Caco-2 (cell line): ENCODE measurements at places on chromosomes 16 and 17. TPM values are rescaled to one million over a fixed set of nuclear protein-coding genes. Genes with fewer than 3 reads are reported as not detected.

GRCh38 chr16:20385844-20386832 lies 18.4 kb downstream of the PDILT start:
- DNase-seq = peak; percentile 62

DNA sequence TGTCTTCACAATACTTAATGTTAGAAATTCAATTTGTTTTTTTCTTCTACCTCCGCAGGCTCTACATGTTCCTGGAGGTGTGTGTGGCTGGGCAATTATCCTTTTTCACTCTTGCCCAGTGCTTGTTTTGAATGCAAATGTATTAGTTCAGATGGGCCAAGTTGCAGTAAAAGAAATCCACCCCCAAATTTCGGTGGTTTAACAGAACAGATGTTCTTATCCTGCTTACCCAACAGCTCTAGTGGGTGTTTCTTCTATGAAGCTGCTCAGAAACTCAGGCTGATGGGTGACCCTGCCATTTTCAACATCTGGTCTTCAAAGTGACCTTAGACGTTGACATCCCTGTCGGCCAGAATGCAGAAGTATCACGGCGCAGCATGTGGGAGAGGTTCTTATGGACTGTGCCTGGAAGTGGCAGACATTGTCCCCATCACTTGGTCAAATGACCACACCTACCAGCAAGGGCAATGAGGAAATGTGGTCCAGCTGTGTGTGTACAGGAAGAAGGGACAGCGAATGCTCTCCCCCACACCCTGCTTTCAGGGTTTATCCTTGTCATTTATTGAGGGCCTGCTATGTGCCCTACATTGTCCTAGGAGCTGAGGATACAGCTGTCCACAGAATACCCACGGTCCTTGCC lies 157.3 kb downstream of the CDH13 start:
- DNase-seq = no peak

DNA sequence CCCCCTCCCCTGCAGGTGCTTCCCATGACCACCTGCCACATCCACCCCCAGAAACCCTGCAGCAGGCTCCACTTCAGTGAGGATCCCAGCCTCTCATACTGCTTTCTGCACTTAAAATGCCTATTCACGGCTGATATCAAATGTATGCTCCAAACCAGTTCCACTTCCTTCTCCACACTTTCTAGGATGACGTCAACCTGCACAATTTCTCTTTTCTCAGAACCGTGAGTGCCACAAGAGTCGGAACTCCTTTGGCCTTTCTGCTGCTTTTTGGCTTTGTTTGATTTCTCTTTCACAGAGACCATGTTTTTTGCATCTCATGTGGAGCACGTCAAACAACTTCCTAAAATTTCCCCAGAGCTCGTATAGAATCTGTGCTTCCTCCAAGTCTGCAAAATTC lies 378.8 kb upstream of the TNRC6C start:
- no peak for DNase-seq

DNA sequence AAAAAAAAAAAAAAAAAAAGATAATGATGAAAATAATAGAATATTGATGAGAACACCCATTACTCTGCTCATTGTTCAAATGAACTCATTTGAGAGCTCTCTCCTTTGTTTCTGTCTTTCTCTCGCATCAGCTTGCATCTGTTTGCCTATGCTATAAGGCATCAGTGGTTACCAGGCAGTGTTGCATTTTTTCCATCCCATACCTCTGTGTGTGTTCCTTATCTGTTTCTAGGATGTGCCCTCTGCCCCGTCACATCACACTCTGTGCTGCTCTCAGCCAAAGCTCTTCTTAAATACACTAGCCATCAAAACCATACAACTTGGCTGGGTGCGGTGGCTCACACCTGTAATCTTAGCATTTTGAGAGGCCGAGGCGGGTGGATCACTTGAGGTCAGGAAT lies 568.2 kb downstream of the WWOX start:
- no peak for DNase-seq

DNA sequence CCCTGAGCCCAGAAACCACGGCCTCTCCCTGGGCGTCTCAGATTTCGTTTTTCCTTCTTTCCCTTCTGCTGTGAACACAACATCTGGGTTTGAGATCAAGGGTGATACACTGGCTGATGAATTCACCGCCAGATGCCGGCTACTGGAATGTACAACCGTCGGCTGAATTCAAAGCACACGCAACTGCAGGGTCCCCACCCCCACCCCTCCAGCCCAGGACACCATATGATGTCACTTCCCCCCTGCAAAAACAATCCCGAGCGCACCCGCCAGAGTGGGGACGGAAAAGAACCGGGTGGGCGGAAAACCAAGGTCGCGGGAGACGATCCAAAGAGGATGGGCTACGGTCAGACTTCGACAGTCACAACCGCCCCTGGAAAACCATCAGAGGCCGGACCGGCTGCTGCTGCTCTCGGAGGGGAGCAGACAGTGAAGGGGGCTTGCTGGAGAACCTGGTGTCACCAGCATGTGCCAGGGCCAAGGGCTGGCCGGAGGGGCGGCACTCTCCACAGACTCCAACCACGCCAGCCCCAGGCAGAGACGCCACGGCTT lies 23.3 kb downstream of the CEP295NL start:
- DNase-seq = no peak

DNA sequence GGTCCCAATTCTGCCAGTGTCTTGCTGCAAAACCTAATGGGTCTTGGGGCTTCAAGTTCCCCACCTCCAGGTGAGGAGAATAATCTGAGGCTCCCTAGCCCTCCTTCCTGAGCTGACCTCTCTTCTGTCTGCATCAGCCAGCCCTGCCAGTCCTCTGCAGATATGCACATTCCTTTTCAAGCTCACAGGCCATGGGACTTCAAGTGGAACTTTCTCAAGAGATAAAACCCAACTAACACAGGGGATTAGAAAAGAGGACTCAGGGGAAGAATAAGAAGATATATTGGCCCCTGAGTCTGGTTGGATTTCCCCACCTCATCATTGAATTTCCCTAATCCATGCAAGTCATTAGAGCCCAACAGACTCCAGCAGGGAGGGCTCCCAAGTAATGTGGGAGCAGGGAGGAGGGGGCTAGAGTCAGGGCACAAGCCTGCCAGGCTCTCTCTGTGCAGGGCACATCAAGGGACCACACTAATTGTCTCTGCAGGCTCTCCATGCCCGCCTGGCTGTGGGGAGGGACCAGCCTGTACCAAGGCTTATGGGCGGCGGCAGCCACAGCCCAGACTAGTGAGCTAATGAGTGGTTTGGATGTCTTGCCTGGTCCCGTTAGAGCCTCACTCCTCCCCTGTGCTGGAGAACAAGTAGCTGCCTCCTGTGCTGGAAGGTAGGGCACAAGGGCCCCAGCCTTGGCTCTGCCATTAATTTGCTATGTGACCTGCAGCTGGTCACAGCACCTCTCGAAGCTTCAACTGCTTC lies 1.2 kb downstream of the KRT14 start:
- no peak for DNase-seq

- DNase-seq = no peak
Measured at GRCh38 chr17:15112846-15113617, 152.1 kb downstream of the PMP22 start.

GRCh38 chr16:53435066-53435688 lies 906 bp downstream of the RBL2 start:
- peak; percentile 88 for DNase-seq

GRCh38 chr17:32943647-32944191 lies 15.8 kb downstream of the TMEM98 start:
- DNase-seq = peak; percentile 86

DNA sequence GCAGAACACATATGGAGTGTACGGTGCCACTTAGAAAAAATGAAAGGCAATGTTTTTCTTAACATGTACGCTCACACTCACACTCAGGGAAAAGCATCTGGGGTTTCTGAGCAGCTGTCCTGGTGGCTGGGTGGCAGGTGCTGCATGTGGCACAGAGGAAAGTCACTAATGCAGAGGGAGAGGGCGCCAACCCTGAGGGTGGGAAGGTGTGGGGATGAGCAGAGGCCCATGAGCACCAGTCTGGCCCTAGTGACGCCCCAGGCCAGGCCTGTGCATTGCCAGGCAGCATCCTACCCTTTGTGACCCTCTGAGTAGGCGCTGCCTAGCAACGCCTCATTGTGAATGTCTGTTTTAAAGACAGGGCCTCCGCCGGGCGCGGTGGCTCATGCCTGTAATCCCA lies 19.1 kb upstream of the LCMT1 start:
- no peak for DNase-seq

DNA sequence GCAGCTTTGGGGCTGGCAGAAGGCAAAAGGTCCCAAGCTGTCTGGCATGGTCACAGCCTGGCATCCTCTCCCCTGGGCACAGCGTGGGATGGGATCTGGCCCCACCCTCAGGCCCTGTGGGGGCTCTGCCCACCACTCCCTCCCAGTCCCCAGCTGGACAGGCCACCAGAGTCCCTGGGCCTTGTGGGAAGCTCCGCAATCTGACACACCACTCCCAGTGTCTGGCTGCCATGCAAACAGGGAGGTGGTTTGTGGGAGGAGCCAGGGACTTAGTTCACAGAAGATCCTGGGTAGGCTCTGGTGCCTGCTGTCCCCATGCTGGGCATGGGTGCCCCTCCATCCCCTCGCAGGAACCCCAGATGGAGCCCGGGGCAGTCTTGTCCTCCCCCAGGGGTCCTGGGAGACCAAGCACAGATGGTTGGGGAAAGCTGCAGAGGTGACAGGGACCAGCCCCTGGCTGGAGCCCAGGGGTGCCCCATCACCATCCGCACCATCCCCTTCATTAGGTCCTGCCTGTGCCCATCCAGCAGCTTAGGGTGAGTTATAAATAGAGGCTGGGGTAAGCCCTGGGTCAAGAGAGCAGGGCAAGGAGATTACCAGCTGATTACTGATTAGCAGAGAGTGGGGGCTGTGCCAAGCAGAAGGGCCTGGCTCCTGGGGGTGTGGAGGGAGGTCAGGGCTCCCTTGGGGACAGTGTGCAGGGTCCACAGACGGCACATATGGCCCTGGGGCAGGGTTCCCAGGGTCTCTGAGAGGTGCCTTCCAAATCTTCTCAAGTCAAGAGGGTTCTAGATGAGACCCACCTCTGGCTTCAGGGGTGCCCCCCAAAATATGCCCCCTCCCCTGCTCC lies 6.2 kb downstream of the FSCN2 start:
- DNase-seq = no peak

DNA sequence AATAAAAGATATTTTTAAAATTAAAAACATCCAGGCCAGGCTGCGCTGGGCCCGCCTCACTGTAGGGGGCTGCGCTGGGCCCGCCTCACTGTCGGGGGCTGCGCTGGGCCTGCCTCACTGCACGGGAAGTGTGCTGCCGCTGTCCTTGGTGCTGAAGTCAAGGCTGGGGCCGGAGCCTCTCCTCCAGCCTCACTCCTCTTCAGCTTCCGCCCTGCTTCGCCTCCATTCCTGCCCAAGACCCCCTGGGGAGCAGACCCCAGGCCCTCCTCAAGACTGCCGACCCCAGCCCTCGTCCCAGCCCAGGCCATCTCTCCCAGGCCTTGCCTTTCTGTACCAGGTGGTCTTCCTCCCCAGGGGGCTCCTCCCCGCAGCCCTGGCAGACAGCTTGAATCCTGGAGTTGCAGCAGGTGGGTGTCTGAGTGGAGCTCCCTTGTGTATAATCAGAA lies 26.2 kb downstream of the ENDOV start:
- peak; percentile 83 for DNase-seq

DNA sequence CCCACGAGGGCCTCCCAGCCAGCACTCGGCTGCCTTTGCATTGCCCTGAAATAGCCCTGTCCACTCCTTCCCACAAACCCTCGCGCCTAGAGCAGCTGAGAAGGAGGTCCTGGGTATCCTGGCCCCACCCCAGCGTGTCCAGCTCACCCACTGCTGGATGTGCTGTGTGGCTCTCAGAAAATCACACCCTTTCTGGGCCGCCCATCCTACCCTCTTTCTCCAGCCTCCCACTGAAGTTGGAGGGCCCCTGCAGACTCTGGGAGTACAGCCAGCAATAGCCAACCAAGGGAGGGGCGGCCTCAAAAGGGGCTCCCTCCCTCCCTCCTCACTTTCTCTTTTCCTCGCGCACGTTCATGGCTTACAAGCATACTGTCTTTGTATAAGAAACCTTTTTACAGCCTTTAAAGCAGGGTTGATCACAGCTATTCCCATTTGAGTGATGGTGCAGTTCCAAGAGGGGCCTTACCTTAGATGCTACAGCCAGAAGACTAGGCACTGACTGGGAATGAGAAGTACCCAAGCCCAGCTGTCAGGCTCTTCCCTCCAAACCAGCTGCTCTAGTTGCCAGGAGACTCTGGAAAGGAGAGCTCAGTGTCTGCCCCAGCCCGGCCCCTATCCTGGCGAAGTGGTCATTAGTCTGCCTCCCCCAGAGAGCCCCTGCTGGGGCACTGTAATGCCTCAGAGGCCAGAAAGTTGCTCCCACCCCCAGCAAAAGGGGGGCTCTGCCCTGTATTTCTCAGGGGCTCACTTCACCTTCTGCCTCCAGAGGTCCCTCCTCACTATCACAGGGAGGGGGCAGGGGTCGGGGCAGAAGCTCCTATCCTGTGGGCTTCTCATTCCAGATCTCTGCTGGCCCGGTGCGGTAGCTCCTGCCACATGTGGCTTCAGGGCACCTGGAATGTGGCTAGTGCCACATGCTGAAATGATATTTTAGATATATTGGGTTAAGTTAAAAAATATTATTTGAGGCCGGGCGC lies 38.1 kb downstream of the DCAKD start:
- DNase-seq = no peak

DNA sequence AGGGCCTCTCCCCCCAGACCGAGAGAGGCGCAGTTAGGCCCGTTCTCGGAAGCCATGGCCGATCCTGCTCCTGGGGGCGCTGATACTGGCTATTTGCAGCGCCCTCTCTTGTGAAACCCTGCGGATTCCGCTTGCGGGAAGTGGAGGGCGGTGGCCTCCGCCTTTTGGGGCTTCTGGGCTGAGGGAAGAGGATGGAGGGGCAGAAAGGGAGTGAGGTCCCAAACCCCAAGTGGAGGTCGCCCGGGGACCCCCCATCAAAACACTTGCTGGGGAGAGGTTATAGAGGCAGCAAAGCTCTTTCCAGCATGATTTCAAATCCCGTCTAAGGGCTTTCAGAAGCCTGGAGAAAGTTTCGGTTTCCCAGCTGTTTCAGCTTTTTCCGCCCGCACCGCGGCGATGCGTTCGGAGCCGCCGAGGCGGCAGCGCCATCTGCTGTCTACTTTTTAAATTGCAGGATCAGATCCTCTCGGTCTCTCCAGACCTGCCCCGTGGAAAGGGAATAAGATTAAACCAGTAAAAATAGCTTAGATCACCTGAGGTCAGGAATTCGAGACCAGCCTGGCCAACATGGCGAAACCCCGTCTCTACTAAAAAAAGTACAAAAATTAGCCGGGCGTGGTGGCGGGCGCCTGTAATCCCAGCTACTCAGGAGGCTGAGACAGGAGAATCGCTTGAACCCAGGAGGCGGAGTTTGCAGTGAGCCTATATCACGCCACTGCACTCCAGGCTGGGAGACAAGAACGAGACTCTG lies 15.8 kb downstream of the SNX20 start:
- peak; percentile 81 for DNase-seq

- peak; percentile 79 for DNase-seq
Measured at GRCh38 chr16:30786936-30787612, at the start of gene ZNF629. TSS of gene ZNF629 (minus strand) at chr16:30787205. CDS start at chr16:30784482, 2,723 bp downstream.

- no peak for DNase-seq
Measured at GRCh38 chr16:85750146-85750826, 610 bp downstream of the C16orf74 start.

The CLEC18C gene
- 0.50 TPM in 1 of 2 replicates, not detected in the other for total RNA-seq

The RBFOX1 gene
- 0.67 and 0.91 TPM in 2 replicates for total RNA-seq

The TEKT5 gene
- not detected in 2 replicates for total RNA-seq

The BRIP1 gene
- total RNA-seq = 17.3 and 18.3 TPM in 2 replicates

The CCL16 gene
- total RNA-seq = not detected in 2 replicates

The TMEM220 gene
- not detected in 2 replicates for total RNA-seq

The MLLT6 gene
- 69.7 and 72.5 TPM in 2 replicates for total RNA-seq
